ENCODE measurements at places on chromosomes 13 and 19.

DNA sequence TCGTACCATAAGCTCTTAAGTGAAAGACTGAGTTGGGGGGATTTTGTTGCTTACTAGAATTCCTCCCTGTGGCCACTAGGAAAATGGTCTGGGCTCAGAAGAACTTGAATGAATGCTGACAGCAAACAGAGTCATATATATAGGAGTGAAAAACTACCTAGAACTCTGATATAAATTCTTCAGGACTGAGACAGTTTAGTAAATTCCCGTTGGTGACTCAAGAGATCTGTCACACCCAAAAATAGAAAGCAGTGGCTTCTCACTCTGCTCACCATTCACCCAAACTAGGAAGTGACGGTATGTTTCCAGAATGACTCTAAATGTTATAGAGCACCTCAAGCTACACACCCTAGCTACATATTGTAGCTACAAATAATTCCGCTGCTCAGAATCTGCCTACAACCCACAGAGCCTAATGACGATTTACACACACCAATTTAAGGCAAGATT is 116.2 kb downstream of the TBC1D4 start:
- DNase-seq, result peak; percentile 97

DNA sequence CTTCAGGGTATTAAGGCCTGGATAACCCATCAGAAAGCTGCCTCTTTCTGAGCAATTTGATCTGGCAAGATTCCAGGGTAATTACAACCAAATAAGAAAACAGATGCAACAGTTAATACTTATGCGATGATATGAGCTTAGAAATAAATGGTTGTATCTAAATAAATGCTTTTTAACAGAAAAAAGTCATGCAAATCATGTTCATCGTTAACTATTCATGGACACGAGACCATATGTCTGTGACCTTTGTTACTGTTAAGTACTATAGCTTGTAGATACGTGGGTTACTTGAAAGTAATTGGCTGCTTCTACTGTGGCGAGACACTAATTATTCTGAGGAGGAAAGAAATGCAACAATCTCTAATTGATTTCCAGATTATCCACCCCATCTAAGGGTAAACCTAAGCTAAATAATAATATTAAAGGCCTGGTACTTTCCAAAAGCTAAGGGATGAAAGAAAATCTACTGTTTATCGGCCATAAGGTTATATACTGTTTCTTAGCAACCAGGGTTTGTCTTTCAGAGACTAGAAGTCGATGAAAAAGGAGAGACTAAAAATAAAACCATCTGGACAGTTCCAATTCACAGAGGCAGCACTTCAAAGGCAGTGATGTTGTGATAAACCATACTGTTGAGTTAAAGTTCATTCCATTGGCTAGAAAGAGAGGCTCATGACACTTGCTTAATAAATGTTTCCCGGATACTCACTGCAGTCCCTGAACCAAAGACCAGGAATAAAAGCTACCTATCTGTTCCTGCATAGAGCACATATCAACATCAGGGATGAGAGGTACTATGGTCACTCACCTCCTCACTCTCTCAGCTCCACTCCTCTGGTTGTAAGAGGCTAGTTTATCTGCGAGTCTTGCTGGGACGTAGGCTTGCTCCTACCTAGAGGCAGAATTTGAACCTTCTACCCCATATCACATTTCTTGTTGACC is 1.5 kb downstream of the EPSTI1 start:
- peak; percentile 44 for DNase-seq

DNA sequence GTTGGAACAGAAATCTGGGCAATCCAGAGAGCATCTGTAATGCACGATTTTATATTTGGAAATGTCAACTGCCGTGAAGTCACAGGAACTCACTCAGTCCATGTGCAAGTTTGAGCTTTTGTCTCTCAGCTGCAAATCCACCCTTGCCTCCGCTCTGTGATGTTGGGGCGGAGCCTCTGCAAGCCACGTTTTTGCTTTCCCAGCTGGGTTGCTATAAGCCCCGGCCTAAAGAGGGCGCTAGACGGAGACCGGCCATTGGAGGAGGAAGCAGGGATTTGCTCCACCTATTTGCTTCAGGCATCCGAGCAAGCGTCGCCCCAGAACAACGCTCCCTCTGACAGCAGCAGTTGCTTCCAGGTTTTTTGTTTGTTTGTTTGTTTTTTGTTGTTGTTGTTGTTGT is 56.2 kb downstream of the TRPM4 start:
- DNase-seq, result no peak

DNA sequence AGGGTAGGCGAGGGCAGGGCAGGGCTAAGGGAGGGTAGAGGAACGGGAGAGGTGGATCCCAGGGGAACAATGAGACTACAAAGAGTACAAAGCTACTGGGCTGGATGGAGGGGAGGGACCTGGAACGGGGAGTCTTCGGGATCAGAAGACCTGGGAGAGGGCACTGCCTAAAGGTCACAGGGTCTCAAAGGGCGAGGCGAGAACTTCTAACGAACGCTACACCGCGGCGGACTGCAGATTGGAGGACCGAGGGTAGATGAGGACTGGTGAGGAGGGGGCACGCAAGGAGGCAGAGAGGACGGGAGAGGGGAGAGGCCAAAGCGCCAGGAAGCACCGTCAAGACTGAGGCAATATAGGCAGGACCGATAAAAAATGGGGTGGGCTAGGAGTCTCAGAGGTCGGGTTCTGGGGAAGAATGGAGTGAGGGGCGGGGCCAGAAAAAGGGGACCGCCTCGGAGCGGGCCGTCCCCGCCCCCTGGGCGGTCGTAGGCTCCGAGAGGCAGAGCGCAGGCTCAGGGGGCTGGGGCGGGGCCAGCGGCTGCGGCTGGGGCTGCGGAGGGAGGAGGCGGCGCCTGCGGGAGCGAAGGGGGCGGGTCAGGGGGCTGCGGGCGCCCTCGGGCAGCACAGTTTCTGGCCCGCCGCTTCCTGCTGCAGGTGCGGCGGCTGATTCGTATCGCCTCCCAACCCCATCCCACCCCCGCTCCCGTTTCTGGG is 1.3 kb upstream of the KCNC3 start:
- DNase-seq, result peak; percentile 15

GRCh38 chr13:103676329-103676728 is 610.1 kb upstream of the SLC10A2 start:
- no peak for DNase-seq

DNA sequence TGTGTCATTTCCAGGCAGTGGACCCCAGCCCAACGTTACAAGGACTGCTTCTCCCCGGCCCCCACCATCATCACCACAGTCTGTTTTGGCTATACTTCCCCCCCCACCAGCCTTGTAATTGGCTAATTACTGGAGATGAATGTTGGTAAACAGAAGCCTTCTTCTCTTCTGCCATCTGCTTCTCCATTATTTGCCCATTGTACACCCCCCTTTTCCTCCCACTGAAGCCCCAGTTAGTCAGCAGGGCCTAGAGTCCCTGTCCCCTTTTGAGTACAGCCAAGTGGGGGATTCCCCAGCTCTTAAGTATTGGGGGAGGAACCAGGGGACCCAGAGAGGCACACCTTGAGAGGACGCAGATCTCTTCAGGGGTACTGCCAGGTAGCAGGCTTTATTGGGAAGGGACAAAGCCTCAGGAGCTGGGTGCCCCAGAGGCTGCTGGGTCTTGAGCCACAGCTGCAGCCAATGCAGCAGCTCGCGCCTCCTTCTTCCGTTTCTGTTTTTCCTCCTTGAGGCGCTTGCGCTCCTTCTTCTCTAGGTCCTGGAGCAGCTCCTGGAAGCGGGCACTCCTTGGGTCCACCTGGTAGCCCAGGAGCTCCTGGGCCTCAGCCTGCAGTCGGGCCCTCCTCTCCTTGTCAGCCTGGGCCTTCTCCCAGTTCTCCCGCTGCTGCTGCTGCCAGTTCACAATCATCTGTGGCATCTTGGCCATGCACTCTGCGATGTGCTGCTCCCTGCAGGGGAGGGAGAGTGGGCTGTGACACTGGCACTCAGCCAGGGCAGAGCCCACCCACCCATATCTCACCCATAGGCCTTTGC is 3.0 kb downstream of the GADD45GIP1 start:
- no peak for DNase-seq

DNA sequence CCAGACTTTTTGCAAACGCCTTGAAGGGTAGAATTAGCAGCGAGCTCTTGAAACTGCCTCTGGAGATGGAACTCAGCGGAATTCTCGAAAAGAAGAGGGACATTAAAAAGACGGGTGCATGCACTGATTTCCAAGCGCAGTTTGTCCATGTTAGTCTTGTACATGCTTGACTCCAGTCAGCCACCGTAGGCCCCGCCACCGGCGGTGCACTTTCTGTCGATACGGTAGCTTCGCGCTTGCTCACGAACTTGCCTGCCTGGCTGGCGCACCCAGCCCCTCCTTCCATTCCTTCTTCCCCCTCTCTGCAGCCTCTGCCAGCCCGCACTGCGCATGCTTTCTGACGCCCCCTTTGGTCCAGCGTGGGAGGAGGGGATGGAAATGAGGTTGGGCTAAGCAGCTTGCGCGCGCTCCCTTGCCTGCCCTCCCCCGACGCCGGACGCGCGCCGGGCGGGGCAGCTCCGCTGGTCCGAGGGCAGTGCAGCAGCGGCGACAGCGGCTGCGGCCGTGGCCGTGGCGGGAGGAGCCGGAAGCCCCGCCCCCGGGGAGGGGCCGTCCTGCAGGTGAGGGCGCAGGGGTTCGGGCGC is at the start of gene ZNF575:
Gene ZNF575 (plus strand): TSS at position 227 of the 584 bp plus-strand sequence. CDS start 1,235 bp downstream, outside the sequence.
- DNase-seq, result peak; percentile 93

GRCh38 chr13:39965309-39965708 is 309.8 kb downstream of the COG6 start:
- no peak for DNase-seq

DNA sequence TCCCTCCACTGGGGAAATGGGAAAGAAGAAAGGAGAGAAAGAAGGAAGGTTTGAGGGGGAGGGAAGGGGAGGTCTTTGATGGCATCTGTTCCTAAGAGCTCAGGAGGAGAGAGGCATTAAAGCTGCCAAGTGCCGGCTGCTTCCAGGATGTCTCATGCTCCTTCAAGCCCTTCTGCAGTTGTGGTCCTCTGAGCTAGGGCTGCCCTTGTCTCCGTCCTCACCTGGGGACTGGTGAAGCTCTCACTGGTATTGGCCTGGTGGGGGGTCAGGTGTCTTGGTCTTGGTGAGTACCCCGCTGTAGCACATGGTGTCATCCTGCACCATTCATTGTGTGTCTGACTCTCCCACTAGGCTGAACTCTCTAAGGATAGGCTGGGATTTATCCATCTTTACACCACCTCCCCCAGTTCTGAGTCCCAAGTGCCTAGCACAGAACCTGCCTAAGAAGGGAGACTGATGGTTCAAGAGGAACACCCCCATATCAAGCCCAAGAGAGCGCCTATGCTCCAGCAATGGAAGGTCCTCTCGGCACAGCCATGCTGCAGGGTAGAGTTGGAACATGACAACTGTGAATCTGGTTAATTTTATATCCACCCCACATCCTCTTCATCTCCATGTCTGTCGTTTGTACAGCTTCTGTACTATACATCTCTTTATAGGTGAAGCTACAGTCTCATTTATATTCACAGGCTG is 83.7 kb downstream of the AKAP11 start:
- no peak for DNase-seq

- DNase-seq, result peak; percentile 21
Measured at GRCh38 chr19:34985249-34986022, 14.7 kb upstream of the GRAMD1A start.

DNA sequence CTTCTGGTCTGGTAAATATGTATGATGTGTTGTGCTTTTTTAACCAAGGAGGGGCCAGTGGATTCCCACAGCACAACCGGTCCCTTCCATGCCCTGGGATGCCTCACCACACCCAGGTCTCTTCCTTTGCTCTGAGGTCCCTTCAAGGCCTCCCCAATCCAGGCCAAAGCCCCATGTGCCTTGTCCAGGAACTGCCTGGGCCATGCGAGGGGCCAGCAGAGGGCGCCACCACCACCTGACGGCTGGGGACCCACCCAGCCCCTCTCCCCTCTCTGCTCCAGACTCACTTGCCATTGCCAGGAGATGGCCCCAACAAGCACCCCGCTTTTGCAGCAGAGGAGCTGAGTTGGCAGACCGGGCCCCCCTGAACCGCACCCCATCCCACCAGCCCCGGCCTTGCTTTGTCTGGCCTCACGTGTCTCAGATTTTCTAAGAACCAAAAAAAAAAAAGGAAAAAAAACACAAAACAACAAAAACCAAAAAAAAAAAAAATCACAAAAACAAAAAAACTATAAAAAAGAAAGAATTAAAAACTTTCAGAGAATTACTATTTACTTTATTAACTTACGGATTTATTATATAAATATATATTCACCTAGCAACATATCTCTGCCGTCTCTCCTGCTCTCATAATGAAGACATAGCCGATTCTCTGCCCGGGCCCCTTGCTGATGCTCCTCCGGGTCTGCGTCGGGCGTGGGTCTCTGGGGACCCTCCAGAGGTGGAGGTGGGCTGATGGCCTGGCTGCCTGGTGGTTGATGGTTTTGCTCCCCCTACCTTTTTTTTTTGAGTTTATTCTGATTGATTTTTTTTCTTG is 14.4 kb downstream of the CAPN12 start:
- peak; percentile 61 for DNase-seq

DNA sequence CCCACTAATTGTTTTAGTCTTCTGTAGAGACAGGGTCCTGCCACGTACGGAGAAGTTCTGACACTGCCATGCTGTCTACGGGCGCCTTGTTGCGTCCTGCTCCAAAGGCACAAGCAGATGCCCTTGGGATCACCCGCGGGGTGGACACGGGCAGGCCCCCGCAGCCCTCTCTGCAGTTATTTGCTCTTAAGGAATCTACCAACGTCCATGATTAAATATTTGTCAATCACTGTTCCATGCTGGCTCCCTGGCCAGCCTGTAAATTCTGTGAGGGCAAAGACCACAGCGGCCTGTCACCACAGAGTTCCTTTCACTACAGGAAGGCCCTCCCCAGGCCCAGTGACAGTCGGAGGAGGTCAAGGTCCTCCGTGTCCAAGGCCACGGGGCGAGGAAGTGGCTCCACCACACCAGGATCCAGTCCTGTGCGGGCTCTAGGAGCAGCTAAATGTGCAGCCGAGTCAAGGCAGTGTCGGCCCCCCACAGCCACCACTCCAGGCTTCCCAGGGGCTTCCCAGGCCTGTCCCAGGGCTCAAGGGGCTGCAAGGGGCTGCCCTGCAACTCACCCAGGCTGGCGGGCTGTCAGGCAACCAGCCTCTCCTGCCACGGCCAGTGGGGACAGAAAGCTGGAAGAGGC is 2.1 kb downstream of the RNF126 start:
- DNase-seq, result no peak

GRCh38 chr13:73832128-73832588 is 302.0 kb downstream of the KLF12 start:
- DNase-seq, result peak; percentile 15

GRCh38 chr13:32159137-32159869 is 127.7 kb downstream of the FRY start:
- no peak for DNase-seq

- no peak for DNase-seq
Measured at GRCh38 chr13:113367771-113368170, 3.8 kb upstream of the GRTP1 start.
